ENCODE measurements at places on chromosomes 7 and 10.
A peak's percentile ranks its signal among the peaks of the same experiment; 100 is the strongest.

GRCh38 chr10:90526721-90527120, 331.1 kb downstream of the HTR7 start:
- no peak for DNase-seq

DNA sequence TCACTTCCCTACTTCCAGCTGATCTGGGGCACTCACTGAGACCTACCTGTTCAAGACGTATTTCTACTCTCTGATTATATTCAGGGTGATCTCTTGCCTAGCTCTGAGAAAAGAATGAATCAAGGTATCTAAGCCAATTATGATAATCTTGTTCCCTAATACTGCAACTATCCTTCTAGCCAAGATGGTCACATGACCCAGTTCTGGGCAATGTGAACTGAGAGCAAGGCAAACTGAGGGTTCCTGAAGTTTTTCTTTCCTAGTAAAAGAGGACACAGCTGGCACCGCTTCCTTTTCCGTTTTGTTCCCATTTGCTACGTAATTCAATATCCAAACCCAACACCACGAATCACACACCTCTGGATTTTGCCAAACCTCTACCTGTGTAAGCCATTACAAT, 5.9 kb upstream of the GPAM start:
- no peak for DNase-seq

GRCh38 chr10:112758961-112759360, 191.1 kb upstream of the TCF7L2 start:
- DNase-seq, result no peak

DNA sequence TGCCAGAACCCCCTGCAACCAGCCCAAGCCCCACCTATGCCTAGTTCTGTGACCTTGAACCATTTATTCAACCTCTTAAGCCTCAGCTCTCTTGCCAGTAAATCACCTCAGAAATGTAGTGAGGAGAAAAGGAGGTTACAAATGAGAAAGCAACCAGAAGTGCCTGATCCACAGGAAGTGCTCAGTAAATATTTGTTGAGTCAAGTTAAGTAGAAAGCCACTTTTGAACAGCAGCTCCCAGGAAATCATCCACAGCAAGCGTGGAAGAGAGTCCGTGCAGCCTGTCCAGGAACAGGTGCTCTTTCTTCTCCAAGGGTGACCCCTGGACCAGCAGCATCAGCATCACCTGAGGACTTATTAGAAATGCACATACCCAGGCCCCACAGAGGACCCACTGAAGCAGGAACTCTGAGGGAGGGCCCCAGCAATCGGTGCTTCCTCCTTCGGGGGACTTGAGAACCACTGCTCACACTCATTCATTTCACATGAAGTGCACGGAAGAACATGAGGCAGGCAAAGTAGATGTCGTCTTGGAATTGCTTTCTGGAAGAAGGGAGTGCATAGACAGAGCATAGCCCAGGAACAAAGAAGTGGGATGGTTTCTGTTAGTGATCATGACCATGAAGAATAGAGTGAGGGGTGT, 6.3 kb upstream of the C10orf71 start:
- DNase-seq, result no peak

- no peak for DNase-seq
Observed at GRCh38 chr7:53697913-53698312, 662.5 kb downstream of the POM121L12 start.

DNA sequence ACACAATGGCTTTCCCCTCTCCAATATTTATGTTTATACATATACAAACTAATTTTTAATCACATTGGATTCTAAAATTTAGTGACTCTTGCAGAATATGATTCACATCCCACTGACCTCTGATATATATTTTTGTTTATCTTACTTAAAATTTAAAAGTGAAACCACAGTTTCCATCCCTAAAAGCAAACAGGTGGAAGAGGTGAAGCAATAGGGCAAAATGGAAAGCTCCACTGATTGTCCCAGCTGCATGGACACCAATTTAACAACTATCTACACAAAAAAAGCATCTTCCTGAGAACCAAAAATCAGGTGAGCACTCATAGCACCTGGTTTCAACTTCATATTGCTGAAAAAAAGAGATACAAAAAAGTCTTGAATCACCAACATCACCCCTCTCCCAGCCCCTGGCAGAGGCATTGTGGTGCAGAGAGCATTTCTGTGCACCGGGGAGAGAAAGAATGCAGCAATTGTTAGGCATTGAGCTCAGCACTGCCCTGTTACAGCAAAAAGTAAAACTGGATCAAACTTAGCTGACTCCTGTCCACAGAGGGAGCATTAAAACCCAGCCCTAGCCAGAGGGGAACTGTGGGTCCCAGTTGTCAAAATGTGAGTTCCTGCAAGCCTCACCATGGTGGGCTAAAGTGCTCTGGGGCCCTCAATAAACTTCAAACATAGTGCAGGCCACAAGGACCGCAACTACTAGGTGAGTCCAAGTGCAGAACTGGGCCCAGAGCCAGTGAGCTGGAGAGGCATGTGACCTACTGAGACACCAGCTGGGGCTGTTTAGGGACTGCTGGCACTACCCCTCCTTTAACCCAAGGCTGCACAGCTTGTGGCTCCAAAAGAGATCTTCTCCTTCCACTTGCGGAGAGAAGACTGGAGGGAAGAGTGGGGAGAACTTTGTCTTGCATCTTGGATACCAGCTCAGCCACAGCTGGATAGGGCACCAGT, 92.1 kb downstream of the SIRT1 start:
- DNase-seq, result no peak

GRCh38 chr7:35761871-35762677, 38.8 kb upstream of the SEPTIN7 start:
- no peak for DNase-seq

DNA sequence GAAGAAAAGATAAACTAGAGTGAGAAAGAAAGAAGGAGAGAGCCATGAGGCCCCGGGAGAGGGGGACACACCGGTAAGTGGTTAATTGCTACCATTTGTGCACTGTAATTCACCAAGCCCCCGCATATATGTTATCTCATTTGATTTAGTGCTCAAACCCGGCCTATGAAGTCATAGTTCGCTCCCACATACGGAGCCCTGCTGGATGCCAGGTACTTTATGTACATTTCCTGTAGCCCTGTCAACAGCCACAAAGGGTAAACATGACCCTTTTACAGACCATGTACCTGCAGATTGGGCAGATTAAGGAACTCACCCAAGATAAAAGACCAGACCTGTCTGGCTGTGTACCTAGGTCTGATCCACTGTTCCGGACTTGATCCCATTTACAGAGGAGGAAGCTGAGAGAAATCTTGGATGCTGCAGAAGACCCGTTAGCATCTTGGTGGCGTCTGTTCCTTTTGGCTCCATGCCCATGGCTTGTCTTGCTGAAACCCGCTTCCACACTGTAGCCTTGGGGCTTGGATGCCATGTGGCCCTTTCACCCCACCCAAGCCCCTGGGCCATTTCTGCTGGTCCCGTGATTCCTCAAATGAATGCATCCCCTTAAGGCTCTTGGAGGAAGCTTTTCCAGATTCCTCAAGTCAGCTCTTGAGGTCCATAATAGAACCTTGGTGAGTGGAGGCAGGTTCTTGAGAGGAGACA, 32.3 kb downstream of the FAM241B start:
- no peak for DNase-seq

DNA sequence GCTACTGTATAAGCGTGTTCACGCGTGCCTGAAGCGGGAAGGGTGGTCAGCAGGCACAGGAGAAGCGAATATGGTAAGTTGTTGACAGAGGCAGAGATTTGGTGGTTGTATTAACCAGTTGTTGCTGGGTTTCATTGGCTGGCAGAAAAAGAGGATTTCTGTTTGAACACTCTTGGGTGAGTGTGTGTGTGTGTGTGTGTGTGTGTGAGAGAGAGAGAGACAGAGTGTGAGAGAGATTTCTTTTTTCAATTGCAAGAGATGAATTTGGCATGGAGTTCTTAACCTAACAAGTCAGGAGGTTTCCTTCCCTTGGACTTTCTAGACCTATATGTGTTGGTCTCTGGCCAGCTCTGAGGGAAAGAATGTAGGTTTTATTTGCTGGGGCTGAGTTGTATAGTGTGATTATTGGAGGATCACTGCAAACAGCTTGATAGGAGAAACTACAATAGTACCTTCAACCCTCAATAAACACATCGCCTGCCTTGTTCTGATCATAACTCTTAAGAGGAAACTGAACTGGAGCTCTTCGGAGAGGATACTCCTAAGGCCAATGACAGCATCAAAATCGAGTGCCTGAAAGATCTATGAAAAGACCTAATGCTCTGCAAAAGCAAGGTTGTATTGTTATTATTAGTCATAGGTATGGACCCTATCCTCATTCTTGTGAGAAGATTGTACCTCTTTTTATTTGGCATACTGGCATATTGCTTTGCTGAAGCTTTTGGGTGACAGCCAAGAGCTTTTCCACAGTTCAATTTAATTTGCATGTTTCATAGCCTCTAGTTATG, 1.2 kb downstream of the MCU start:
- no peak for DNase-seq

- DNase-seq, result no peak
Observed at GRCh38 chr7:138958391-138958956, 22.7 kb downstream of the KIAA1549 start.

GRCh38 chr10:114405011-114405350, 679 bp upstream of the AFAP1L2 start:
- DNase-seq, result no peak

DNA sequence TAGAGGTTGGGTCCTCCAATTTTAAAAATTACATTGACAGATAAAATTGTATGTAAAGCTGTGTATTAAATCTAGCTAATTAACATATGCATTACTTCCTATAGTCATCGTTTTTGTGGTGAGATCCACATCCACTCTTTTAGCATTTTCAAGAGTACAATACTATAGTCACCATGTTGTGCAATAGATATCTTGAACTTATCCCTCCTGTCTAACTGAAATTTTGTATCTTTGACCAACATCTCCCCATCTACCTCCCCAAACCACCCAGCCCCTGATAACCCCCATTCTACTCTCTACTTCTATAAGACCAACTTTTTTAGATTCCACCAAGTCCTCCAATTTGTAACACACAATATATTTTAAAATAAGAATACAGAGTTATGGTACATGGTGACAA, 208.0 kb downstream of the RELN start:
- no peak for DNase-seq

- DNase-seq, result peak; percentile 82
Observed at GRCh38 chr10:96832721-96833219, 672 bp downstream of the LCOR start.

DNA sequence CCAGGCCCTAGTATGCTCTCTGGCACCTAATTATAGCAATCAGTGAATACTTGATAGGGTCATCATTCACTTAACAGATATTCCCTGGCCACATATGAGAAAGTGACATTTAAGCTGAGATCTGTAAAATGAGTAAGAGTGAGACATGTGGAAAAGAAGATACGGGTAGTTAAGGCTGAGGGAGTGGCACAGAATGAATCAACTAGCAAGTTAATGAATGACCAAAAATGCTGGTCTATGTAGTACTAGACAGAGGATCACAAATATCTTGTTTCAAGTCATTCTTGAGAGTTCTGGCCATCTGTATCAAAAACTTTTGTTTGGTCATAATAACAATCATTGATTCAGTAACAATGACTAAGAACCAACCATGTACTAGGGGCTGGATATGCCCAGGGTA, 954.9 kb downstream of the CNTNAP2 start:
- DNase-seq, result no peak

DNA sequence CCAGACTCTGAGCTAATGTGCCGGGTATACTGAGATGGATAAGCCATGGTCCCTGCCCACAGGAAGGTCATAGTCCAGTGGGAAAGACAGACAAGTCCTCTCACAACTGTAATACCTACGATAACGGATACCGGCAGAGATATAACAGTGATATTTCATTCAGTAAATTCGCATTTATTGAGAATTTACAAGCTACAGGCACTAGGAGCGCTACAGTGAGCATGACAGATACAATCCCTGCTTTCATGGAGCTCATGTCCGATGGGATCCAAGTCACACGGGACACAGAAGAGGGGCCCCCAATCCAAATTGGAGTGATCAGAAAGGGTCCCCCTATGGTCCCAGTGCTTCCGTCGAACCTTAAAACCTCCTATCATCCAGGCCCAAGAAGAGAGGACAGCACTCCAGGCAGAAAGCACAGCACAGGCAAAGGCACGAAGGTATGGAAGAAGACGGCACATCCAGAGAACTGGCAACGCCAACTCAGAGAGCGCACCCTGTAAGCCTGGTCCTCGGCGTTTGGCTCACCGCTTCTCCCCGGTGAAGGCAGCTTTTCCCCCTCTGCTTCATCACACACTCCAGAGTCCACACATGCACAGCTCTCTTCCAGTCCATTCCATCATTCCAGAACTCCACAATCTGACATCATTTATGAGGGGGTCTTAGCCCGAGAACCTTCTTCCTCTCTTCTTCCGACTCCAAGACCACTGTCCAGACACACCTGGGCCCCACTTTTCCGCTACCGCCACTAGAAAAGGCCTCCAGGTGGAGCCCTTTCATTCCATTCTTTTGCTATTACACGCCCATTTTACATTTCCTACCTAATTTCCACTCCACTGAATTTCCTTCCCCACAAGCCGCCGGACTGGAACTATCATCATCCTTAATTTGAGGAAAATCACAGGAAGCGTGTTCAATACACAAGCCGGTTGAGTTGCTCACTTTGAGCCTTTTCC, 47.8 kb upstream of the NKX2-3 start:
- no peak for DNase-seq

DNA sequence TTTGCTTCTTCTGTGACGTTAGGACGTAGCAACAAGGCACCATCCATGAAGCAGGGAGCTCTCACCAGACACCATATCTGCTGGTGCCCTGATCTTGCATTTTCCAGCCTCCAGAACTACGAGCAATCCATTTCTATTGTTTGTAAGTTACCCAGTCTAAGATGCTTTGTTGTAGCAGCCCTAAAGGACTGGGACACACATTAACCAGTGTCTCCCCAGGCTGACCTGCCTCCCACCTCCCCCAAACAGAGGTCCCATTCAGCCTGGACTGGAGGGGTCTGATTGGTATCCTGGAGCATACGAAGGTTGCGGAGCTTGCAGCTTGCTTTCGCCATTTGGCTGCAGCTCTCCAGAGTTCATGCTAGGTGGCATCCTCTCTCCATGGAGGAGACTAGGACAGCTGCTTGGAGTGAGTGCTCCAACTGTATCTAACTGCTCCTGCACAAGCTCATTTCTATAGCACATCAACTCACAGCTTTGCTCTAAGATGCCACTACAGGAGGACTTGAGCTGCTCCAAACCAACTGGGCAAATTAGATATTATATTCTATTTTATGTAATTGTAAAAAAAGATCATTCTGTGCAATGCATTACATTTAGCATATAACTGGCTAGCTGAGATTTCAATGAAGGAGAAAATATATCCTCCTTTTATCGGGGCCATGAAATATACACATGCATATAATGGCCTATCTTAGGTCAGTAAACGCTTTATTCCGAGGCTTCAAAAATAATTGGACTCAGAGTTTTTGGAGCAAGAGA, 8.0 kb upstream of the GRK5 start:
- DNase-seq, result no peak

GRCh38 chr7:76332078-76332477, 26.7 kb downstream of the YWHAG start:
- DNase-seq, result no peak

Data from stimulated activated CD8-positive, alpha-beta memory T cell treated with anti-CD3 and anti-CD28 coated beads, Interleukin-15, amount 100 ng/mL, for 24 hours (primary cell).